ENCODE measurements at places on chromosomes 5 and 9.
A peak's percentile ranks its signal among the peaks of the same experiment; 100 is the strongest.

GRCh38 chr9:128892221-128892921, 10.4 kb downstream of the LRRC8A start:
- no peak overlapping the region for H3K4me3 ChIP-seq
- H3K4me1 ChIP-seq = peaks cover 40% of the 10 kb centered on the region
- peak; percentile 74 for DNase-seq
- peak overlapping the region; percentile 78 for H3K27ac ChIP-seq
- H3K36me3 ChIP-seq = peaks cover 20% of the 10 kb centered on the region
- H3K27me3 ChIP-seq = no peaks in the 10 kb centered on the region

DNA sequence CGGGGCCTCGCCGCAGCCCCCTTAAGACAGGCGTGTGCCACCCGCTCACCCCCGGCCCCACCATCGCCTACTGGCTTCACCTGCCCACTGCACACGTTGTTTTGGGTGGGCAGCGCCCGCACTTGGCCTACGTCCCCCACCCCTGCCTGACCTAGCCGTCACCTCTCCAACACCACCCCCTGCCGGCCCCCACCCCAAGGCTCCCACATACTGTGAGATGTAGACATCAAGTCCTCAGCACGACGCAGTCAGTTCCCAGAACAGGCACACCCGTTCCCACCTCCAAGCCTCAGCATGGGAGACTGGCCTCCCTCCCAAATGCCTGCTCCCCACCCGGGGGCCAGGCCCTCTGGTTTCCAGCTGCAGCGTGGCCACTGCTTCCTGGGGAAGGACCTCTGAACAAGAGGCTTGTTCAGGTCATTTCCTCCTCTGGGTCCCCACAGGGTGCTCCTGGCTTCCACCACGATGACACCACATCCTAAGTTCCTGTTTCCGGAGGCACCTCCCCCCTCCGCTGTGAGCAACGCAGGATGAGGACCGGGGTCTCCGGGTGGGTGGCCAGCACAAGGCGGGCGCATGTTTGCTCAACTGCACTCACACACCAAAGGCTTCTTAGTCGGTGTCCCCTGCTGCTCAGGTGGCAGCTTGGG, 11.3 kb downstream of the DBN1 start:
- peaks cover 11% of the 10 kb centered on the region for H3K27me3 ChIP-seq
- peaks cover 32% of the 10 kb centered on the region for H3K36me3 ChIP-seq
- 0 out of 2 replicates have a peak overlapping the region, but pooled peaks have one; percentile 57 for H3K27ac ChIP-seq
- no peak for DNase-seq

- DNase-seq = no peak
- peaks cover 4% of the 10 kb centered on the region for H3K27me3 ChIP-seq
- peaks cover 66% of the 10 kb centered on the region for H3K4me1 ChIP-seq
These were observed 30.8 kb downstream of the ANKRD33B start for GRCh38 chr5:10594591-10595210.

GRCh38 chr5:96176022-96176421, 214.4 kb upstream of the ELL2 start:
- peaks cover 11% of the 10 kb centered on the region for H3K36me3 ChIP-seq
- no peak for DNase-seq
- peak overlapping the region; percentile 6 for H3K4me3 ChIP-seq
- H3K27ac ChIP-seq = no peak overlapping the region

GRCh38 chr5:172506921-172507320, 52.6 kb upstream of the SH3PXD2B start:
- H3K27me3 ChIP-seq = peaks cover 52% of the 10 kb centered on the region
- no peak overlapping the region for H3K27ac ChIP-seq
- H3K36me3 ChIP-seq = peaks cover 2% of the 10 kb centered on the region
- H3K4me3 ChIP-seq = no peak overlapping the region
- no peaks in the 10 kb centered on the region for H3K4me1 ChIP-seq
- DNase-seq = no peak

- H3K36me3 ChIP-seq = peaks cover 9% of the 10 kb centered on the region
- no peak overlapping the region for H3K4me3 ChIP-seq
- peaks cover 38% of the 10 kb centered on the region for H3K4me1 ChIP-seq
- DNase-seq = peak; percentile 74
These were observed 48.1 kb upstream of the RIOK2 start for GRCh38 chr5:97231025-97231636.

- H3K36me3 ChIP-seq = peaks cover 5% of the 10 kb centered on the region
- H3K4me1 ChIP-seq = no peaks in the 10 kb centered on the region
- H3K4me3 ChIP-seq = no peak overlapping the region
These were observed 13.2 kb upstream of the CEL start for GRCh38 chr9:133048595-133048994.

DNA sequence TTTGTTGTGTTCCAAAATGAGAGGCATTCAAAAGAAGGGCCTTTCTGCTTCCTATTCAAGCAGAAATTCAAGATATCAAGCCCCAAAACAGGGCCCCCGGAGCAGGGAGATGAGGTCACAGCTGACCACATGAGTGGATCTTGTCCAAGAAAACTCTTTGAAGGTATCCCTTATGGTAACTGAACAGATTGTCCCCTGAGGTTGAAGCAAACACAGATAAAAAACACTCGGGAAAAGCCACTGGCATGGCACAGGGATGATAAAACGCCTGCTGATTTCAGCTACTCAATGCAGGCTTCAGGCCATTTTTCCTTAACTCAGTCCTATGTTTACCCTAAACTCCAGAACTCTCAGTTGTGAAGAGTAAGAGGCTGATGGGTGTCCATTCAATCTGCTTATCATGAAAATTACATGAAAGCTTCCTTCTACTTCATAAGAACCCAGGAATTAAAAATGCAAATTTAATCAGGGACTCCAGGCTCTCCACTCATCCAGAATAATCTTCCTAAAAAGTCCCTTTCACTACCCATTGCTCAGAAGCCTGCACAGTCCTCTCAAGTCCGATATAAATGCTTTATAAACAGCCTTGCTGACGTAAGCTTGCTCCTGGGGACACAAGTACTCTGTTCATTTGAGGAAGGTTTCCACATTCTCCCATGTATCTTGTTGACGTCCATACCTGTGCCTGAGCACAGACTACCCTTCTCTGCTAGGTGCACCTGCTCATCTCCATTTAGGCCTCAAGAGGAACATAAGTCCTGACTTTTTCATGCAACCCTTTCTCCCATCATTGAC, 35.9 kb upstream of the SLC1A3 start:
- H3K27ac ChIP-seq = no peak overlapping the region
- H3K4me3 ChIP-seq = no peak overlapping the region
- no peak for DNase-seq
- H3K27me3 ChIP-seq = no peaks in the 10 kb centered on the region

DNA sequence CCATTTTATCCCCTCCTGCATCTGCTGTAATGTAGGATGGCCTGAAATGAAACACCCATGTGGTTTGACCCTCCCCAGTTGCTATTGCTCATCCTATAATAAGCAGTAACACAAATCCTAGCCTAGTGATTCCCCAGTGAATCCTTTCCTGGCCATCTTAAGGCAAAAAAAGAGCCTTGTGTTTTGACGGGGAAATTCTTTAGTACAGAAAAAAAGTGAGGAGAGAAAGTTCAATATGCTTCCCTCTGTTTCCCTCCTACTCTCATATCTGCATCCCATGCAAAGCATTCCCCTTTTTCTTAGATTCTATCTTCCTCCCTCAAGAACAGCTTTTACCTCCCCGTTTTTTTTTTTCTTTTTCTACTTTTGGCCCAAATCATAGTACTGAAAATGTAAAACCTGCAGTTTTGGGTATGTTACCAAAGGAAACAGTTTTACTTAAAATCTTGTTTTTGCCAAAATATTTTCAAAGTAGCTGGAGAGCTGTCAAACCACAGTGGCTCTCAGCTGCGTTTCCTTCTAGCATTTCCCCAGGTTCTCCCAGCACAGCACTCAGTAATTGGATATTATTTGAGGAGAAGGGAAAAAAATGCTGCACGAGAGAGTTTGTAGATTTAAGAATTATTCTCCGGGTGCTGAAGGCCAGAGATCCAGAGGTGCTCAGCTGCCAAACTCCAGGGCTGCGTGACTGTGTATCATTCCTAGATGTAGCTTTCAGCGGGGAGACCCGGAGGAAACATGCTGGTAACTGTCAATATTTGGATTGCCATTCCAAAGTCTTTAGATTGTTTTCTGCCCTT, 321.4 kb downstream of the NPR3 start:
- peak; percentile 12 for DNase-seq
- H3K27ac ChIP-seq = peak overlapping the region; percentile 42
- H3K4me3 ChIP-seq = peak overlapping the region; percentile 37
